ENCODE measurements at places on chromosomes 1 and 21.

- no peak for DNase-seq
Measured at GRCh38 chr1:60394436-60394835, 320.9 kb upstream of the C1orf87 start.

DNA sequence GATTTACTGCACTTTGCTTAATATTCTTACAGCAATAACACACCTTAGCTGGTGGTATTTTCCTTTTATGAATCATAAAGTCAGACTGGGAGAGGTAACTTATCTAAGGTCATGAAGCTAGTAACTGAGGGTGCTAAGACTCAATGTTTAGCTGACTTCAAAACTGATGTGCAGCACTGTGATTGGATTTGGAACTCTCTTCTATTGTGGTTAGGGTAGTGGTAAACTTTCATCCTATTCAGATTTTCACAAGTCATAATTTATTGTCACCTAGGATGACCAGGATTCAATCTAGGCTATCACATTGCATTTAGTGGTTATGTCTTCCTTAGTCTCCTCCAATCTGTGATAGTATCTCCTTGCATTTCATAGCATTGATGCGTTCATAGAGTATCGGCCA is 18.9 kb downstream of the EPB41 start:
- no peak for DNase-seq

DNA sequence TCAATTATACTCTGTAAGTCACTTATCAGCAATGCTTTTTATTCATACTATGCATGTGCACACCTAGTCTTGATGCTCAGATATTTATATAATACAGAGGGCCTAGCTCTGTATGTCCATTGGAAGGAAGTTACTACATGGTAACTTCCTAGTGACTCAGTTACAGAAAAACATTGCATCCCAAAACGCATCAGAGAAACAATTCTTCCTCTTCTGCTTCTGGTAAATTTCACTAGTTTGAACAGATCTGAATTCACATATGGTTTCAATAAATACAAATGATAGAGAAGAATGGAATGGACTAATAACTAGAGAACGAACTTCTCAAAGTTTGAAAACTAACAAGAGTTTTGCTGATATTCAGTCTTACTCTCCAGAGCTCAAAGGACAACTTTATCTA is 811.3 kb upstream of the ADGRL2 start:
- no peak for DNase-seq

GRCh38 chr1:45373573-45373972 is 33.3 kb upstream of the MUTYH start:
- DNase-seq, result no peak

DNA sequence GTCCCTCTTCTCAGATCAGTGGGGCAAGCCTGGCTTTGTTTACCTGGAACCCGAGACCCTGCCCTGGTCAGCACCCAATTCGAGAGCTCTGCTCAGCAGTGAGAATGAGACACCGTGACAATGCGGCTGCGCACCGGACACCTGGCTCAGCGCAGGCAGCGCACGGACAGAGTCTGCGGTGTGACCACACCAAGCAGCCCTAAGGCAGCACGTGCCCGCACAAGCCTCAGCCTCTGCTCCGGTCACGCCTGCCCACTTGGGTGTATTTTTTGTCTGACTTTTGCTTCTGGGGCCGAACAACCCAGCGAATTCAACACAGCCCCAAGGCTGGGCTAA is 4.7 kb downstream of the KRTAP10-8 start:
- no peak for DNase-seq

DNA sequence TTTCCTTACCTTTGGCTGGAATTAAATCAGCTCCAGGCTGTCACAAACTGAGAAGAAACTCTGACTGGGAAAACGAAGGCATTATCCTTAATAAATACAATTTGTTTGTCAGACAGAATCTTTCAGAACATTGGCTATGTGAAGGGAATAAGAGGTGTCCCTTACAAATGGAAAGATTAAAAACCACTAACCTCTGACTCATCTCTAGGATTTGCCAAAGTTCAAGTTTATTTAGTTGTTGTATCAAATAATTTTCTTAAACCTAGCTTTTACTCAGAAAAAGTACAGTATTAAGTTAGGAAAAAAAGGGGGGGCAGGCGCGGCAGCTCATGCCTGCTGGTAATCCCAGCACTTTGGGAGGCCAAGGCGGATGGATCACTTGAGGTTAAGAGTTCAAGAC is 15.7 kb downstream of the SERTAD4 start:
- no peak for DNase-seq
